ENCODE measurements at places on chromosomes 5 and 9.
A peak's percentile ranks its signal among the peaks of the same experiment; 100 is the strongest.

DNA sequence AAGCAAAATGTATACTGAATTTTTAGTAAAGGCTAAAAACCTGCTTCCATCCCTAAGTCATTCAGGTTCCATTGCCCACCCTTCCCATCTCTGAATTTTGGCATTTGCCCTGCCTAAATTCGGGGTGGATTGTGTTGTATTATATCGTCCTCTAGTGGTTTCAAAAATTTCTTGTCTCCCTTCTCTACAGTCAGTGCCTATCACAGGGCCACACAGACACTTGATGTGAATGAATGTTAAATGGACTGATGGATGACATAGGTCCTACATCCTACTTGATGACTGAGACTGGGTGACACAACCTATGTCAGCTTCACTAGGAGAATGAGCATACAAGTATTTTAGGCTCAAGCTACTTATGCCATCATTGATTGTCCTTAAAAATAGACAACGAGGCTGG lies 45.6 kb upstream of the SLC30A5 start:
- no peak for DNase-seq

DNA sequence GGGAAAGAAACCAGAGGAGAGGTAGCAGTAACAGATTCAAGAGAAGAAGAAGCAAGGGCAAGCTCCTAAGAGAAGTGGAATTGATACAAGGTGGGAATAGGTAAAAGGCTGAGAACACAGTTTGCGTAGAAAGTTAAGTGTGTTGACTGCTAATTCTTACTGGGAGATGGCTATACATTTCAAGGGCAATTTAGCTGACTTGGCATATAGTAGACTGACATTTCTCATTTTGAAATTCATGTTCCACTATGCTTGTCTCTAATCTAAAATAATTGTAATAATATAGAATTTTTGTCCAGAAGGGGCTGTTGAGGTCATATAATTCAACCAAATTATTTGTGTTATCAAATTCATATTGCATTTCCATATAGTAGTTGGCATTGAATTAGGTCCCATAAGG lies 144.0 kb downstream of the ATG10 start:
- no peak for DNase-seq

- DNase-seq = no peak
These were observed 59.0 kb downstream of the SHB start for GRCh38 chr9:38009990-38010389.

DNA sequence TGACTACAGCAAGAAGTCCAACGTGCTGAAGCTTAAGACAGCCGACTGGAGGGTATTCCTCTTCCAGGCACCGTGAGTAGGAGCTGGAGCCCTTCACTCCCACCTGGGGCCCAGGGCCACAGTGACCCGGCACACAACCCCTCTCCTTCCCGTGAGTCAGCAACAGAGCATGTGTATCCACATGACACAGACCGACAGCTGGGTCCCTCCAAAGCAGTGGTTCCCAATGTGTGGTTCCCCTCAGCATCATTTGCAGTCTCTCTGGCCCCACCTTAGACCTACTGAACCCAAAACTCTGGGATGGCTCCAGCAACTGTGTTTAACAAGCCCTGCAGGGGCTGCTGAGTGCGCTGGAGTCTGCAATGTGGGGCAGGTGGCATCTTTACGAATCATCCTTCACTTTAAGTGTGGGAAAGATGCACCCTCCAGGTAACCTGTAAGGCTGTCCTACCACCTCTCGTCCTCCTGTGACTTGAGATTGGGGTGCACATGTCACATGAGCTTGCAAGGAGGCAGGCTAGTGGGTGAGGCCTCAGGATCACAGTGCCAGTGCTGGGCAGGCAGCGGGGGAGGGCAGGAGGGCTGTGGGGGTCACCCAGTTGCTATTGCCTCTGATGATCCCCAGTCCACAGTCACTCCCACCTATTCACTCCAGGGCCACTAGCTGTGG lies 42.2 kb downstream of the PSD2 start:
- DNase-seq = no peak

- DNase-seq = no peak
These were observed 292.0 kb upstream of the DMRT1 start for GRCh38 chr9:549455-549997.

DNA sequence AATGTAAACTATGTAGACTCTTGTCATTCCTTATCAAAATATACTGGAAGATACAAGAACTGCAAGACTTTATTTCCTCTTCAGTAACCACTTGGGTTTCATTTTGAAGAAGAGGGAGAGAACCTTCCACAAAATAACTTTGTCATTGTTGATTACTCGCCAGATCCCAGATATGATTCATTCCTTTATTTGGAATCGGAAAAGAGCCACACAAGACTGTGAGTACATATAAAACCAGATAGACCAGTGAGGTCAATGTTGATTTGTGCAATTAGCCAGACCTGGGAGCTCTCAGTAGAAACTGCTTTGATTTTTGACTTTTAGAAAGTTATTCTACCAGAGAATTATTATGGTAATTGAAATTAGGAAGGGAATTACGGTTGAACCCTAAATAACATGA lies 146.1 kb downstream of the TMEM167A start:
- DNase-seq = no peak

DNA sequence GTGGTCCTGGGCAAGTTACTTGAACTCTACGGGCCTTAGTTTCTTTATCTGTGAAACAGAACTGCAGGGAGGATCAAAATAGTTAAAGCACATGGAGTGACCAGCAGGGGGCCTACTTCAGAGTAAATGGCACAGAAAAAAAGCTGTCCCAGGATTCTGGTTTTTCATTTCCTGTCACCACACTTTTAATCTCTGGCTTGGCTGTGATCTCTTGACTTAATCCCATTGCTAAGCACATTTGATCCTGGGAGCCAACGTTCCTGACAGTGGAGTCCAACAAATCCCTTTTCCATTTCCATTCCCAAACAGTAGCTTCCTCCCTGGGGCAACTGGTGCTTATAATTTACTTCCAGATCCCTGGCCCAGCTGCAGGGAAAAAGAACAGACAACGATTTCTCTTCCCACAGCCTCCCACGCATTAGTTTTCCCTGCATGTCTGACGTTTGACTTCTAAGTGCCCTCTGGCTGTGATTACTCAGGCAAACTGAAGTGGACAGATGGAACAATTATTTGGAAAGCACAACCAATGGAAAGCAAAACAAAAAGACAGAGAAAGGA lies 136.5 kb upstream of the STK32A start:
- peak; percentile 55 for DNase-seq

DNA sequence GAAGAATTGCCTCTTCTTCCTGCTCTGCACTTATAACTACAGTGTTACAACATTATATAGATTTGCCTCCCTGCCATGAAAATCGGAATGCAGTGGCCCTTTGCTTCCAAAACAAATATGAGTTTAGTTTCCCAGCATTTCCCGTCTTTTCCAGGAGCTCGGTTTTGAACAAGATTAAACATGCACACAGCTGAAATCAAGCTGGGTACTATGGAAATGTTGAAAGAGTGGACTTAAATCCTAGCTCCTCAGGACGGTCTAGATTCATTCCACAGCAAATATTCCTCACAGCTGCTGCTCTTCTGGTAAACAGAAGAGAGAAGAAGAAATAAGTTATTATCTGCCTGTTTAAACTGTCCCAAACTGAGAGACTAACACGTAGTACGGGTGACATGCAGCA lies 161.4 kb downstream of the PIK3R1 start:
- DNase-seq = no peak

GRCh38 chr5:141840280-141840812 lies 37.9 kb downstream of the PCDH1 start:
- no peak for DNase-seq

DNA sequence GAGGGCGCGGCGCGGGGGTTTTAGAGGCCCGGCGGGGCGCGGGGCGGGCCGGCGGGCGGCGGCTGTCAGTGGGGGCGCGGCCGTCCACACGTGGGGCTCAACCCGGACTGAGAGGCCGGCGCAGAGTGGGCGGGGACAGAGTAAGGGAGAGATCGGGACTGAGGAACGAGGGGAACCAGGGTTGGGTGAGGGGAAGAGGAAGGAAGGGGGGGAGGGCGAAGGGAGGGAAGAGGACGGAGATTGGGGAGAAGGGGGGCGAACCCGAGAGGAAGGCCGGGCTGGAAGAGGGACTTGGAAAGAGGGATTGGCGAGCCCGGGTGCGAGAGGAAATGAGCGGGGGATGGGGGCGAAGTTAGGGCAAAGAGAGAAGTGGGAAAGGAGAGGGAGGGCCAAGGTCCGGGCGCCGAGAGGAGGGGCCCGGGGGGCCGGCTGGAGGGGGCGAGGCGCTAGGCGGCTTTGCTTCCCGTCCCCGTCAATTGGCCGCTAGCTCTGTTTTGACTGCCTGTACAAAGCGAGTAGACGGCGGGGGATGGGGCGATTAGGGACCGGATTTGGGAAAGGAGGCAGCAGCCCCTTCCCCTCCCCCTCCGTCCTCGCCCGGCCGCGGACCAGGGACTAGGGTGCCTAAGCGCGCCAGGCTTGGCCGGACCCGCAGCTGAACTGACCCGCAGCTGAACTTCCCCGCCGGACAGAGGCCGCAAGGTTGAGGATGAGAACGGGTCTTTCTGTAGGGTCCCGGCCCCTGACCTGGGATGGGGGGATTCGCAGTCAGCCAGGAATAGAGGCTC lies 399 bp upstream of the FBN2 start:
- DNase-seq = peak; percentile 93

DNA sequence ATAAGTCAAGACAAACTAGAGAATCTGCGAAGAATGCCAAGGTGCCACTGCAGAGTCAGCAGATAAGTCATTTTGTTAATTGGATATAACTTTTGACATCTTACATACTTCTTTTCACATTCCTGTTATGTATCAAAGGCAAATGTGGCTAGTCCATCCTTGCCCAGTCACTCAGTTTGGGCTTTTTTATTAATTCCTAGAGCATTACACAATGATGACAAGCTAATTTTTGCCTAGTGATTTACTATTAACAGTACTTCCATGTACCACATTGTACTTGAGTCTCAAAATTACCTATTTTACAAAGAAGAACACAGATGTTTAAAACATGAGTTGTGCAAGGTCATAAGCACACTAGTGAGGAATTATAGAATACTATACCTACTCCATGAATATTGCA lies 680.8 kb downstream of the DNAH5 start:
- no peak for DNase-seq

GRCh38 chr9:136265561-136266355 lies 20.1 kb upstream of the QSOX2 start:
- DNase-seq = no peak

DNA sequence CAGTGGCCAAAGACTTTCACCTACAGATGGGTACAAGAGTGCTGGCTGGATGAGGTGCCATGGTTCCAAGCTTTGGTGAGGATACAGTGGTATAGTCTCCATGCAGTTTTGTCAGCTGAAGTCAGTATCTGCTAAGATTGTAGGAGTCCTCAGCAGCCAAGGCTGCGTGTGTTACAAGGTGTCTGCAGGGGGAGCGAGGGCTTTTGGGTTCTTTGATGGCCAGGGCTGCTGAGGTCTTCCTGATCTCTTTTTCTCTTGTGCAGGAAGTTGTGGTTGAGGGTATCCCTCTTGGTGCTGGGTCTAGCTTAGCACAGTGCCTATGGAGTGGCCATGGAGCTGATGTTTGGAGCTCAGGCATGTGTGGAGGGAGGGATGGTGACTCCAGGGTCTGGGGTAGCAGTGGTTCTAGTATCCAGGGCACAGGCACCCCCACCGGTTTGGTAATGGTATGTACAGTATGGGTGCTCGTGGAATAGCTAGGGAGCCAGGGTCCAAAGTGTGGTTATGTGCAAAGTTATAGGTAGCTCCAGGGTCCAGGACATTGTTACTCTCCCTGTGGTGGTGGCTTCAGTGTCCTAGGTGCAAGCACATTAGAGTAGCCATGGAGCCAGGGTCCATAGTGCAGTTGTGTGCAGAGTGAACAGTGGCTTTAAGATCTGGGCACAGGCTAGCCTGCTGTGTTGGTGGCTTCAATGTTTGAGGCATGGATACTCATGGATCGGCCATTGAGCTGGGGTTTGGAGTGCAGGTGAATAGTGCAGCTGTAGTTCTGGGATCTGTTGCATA lies 36.7 kb downstream of the CNTLN start:
- no peak for DNase-seq

GRCh38 chr9:121741228-121741918 lies 89.9 kb downstream of the DAB2IP start:
- DNase-seq = no peak

GRCh38 chr5:147479949-147480348 lies 29.9 kb downstream of the DPYSL3 start:
- no peak for DNase-seq

DNA sequence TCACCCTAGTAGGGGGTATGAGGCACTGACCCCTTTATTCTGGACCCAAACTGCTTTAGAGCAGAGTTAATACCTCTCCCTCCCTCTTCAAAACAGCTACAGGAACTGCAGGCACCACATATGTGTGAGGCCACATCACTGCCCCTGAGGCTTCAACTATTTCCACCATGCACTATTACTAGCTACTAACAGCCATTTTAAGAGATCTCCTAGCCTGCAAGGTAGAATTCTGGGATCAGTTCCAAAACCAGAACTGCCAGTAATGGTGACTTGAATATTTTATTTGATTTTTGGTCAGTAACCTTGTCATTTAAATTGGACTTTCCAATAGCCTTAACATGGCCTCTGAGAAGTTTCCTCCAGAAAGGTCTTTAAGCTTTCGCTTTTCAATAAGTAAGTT lies 55.3 kb upstream of the FSD1L start:
- DNase-seq = no peak

DNA sequence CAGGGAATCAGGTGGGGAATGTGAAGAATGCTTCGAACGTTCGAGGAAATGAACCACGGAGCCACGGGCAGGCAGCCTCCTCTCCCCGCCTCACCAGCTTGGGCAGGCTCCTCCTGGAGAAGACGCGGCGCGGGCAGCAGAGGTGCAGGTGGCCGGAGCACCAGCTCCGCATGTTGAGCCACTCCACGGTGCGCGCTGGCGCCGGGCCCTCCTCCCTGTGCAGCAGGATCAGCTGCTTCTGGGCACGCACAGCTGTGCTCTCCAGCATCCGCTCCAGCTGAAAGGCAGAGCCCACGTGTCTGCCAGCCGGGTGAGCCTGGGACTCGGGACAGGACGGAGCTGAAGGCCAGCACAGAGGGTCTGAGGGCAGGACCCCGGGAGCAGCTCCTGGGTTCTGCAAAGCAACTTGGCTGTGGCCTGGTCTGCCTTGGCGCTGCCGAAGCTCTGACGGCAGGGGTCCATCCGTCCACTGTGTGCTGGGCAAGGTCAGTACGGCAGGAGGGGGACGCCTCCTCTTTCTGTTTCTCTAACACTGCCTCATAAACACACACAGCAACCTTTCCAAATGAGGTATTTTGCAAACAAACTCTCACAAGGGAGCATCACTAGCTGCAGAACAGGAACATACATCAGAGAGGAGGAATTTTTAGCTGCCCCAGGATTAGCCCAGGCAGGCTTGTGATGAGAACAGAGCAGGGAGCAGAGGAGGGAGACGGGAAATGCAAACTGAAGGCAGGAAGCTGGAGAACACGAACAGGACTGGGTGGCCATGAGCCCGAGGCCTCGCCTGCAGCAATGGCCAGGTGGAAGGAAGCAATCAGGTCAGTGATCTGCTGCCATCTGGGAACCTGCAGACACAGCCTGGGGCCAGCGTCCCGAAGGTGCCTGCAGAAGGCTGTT lies 20.1 kb upstream of the NSMF start:
- DNase-seq = peak; percentile 54

DNA sequence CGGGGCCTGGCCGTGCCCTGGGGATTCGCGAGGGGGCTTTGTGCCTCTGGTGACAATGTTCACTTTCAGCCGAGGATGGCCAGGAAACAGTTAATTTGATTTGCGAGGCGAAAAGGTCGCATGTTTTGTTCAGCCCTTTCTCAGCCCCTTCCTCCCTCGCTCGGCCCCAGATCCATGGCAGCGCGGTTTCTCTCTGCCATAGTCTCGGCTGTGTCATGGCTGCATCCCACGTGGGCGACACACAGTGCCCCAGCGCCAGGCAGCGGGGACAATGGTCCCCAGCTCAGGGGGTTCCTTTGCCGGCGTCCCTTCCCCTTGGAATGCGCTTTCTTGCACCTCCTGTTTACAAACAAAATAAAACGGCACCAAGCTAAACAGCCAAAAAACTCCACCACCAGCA lies 370.3 kb upstream of the IRX2 start:
- no peak for DNase-seq

Data from right forelimb (tissue), 1 donor.